ENCODE measurements at places on chromosomes 1 and 21. TPM values are rescaled to one million over a fixed set of nuclear protein-coding genes. Genes with fewer than 3 reads are reported as not detected.

DNA sequence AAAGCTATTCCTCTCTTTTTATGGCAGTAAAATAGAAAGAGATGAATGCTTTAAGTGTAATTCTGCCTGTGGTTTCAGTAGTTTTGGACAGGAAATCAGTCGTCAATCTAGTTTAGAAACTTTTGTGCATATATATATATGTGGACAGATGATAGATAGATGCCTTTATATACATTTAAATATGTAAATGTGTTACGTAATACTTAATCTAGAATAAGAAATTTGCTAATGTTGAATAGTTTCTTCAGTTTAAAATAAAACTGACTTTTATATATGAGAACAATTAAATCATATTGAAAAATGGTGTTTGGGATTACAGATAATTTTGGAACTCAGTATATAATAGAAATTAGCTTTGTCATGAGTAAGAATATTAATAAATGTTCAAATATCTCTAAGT is 1165.7 kb upstream of the NCAM2 start:
- DNase-seq: no peak

BEND5 gene
- total RNA-seq: 6.3 TPM

DNA sequence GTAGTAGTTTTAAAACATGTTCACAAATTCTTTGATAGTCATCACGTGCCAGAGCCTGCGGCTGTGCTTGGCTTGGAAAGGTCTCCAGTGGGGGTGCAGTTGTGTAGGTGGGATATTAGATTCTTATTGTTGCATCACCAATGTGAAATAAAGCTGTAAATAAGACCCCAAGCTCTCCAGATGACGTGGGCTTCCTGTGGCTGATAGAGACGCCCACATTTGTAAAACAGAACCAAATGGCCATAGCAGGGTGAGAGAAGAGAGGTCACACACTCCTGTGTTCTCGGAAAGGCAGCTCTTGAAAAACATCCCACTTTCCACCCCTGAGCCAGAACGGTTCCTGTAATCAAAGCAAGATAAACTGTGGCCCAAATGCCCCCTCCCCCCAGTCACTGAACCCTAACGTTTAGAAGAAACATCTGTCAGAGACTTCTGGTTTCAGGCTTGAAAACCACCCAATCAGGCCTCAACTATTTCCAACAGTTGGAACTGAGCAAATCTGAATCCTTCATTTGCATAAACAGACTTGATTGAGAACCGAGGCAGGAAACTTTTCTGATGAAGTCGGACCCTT is 6.6 kb upstream of the NTPCR start:
- no peak for DNase-seq

GRCh38 chr1:41795205-41795762 is 123.4 kb downstream of the HIVEP3 start:
- DNase-seq: no peak

DNA sequence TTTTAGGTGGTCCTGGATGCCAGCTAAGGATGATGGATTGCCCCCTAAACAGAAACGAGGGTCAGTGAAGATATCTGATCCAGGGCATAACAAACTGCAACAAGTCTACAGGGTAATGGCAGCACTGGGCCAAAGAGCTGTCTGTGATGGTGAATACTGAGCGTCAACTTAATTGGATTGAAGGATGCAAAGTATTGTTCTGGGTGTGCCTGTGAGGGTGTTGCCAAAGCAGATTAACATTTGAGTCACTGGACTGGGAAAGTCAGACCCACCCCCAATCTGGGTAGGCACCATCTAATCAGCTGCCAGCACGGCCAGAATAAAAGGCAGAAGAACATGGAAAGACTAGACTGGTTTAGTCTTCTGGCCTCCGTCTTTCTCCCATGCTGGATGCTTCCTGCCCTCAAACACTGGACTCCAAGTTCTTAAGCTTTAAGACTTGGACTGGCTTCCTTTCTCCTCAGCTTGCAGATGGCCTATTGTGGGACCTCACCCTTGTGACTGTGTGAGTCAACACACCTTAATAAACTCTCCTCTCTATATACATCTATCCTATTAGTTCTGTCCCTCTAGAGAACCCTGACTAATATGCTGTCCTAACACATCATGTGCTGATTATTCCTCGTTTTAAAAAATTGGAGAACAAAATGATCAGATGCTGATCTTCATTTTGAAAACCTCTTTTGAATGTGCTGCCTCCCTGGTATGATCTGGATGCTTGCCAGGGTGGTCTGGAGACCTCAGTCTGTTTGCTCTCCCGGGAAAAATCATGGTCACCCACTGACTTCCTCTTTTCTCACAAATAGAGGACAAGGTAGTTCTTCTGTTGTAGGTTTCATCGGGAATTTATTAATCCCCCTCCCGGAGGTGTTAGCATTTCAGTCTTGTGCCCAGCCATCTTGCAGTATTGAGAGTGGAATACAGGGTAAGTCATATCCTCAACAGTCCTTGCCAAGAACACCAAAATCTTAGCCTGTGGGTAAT is 234.7 kb downstream of the SETD4 start:
- DNase-seq: no peak

DNA sequence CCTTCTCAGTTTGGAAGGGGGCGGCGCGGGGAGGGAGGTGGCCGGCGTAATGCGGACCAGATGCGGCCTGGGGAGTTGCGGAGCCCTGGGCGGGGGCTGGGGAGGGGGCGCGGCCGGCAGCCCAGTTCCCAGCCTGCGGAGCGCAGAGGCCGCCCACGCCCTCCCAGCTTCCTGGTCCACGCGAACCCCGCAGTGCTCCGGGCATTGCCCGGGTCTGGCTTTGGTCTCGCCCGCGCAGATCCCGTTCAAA is 695 bp downstream of the DMBX1 start:
- no peak for DNase-seq

INAVA gene
- total RNA-seq: 3.6 TPM

DNA sequence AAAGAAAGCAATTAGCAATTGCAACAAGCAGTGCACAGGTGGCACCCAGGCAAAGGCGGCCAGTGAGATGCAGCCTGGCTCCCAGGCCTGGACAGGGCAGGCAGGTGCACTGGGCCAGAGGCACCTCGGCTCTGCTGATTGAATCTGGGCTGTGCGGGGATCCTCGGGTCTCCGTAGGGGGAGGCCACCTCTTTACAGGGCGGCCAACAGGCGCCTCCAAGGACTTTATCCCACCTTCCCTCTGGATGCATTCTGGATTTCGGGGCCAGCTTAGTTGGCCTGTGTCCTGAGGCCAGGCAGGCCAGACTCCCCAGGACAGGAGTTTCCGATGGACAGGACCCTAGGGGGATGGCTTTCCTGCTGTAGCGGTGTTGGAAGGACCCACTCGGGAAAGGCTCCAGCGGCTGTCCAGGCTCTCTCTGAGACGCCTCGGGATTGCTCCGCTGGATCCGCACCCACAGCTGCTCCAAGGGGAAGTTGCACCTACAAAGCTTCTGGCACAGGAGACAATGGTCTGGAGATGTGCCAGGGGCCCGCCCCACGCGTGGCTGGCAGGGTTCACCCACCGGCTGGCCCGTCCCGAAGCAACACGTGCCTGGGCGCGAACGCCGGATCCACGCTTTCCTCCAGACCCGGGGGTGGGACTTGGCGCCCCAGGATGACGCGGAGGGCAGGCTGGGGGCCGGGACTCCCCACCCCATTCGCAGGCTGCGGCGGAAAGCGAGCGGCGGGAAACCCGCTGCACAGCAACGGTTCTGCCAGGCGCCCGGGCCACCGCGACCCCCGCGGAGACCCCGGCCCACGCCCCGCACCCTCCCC is 810 bp downstream of the SLC19A1 start:
- DNase-seq: peak; percentile 62

LIN28A gene
- 1.4 TPM for total RNA-seq

DNA sequence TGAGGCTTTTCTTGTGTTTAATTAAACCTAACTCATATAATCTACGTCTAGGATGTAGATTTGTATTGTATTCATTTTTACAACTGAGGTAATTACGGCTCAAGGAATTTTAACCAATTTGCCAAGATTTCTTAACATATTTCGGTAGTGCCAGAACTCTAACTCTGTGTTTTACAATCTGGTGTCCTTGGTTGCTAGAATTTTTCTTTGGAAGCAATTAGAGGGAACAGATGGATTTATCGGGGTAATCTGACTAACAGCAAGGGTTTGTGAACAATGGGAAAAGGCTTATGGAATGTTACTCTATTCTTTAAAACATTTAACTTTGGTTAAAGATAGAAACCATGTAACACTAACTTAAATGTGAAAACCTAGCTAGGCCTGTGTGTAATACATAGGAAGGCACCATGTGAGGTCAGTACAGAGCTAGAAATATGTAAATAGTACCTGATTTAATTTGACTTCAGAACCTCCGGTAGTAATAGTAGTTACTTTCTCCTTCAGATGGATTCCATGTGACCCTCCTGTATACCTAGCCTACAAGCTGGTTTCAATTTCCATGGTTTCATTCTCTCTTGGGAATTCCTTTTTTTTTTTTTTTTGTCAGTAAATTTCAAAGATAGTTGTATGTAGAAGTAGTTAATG is 1.2 kb downstream of the MTF2 start:
- DNase-seq: peak; percentile 61

- peak; percentile 79 for DNase-seq
Observed at GRCh38 chr21:32719085-32719484, 8.7 kb downstream of the SYNJ1 start.

DNA sequence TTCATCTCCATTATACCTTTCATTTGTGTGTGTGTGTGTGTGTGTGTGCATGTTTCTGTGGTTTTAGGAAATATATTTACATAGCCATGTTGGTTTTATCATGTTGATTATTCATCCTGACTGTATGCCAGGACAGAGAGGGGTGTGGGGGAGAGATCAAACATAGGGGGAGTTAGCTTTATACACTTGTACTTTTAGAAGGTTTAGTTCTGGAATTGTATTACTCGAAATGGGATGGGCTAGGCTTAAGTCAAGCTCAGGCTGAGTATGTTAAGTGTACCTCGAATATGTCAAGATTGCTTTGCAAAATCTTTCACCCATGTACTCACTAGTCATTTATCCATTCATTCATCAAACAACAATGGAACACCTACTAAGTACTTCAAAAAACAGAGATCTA is 123.3 kb downstream of the HMCN1 start:
- DNase-seq: peak; percentile 30

DNA sequence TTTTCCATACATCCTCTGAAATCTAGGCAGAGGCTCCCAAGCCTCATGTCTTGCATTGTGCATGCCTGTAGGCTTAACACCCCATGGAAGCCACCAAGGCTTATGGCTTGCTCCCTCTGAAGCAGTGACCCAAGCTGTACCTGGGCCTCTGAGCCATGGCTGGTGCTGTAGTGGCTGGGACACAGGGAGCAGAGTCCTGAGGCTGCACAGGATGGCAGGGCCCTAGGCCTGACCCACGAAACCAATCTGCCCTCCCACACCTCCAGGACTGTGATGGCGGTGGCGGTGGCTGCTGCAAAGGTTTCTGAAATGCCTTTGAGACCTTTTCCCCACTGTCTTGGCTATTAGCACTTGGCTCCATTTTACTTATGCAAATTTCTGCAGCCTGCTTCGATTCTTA is 429.5 kb downstream of the NPHP4 start:
- DNase-seq: no peak

GRCh38 chr1:153357076-153357852 is 390 bp upstream of the S100A9 start:
- DNase-seq: peak; percentile 10

- DNase-seq: no peak
Observed at GRCh38 chr1:23561076-23561812, 1.9 kb upstream of the ID3 start.

DNA sequence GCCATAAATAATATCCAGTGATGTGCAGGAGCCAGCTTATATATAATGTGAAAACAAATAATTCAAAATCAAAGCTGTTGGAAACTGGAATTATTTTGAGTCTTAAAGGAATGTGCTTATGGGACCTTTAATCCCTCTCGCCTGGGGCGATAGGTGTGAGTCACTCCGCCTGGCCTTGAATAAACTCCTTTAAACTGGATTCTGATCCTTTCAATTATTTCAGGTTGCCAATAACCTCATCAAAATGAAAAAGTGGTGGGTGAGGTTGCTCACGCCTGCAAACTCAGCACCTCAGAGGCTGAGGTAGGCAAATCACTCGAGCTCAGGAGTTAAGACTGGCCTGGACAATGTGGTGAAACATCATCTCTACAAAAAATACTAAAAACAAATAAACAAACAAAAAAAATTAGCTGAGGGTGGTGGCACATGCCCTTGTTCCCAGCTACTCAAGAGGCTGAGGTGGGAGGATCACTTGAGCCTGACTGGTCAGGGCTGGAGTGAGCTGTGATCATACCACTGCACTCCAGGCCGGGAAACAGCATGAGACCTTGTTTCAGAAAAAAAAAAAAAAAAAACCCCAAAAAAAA is 11.4 kb upstream of the SLC2A5 start:
- no peak for DNase-seq

DNA sequence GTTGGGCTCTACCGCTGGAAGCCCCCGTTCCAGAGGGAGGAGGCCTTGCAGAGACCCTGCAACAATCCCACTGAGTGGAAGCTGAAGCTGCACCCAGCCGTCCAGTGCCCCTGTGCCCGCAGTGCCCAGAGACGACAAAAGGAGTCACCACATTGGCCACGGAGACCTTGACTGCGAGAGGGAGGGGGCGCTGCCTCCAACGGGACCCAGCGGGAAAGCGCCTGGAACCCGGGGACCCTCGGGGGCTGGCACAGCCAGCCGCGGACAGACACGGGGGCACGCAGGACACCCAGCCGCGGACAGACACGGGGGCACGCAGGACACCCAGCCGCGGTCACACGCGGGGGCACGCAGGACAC is 22.5 kb downstream of the CFAP74 start:
- no peak for DNase-seq

GRCh38 chr1:107698161-107698560 is 266.8 kb downstream of the VAV3 start:
- no peak for DNase-seq

GRCh38 chr1:89890085-89890752 is 69.4 kb downstream of the LRRC8D start:
- peak; percentile 37 for DNase-seq

DNA sequence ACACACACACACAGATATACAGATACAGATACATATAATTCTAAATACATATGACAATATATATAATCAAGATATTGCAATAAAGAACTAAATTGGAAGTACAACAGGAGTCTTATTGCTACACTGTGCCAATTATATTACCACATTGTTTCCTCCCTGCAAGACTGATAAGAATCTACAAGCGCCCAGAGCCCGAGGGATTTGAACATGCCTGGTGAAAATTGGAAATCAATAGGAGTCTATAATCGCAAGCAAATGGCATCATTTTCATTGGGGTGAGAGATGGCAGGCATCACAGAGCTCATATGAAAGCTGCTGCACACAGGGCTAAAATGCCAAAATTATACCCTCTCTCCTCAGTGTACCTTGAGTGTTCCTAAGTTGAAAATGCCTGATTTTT is 152.9 kb upstream of the PTBP2 start:
- no peak for DNase-seq

RGS13 gene
- total RNA-seq: 5.5 TPM

GRCh38 chr21:31335957-31336738 is 7.9 kb downstream of the TIAM1 start:
- DNase-seq: peak; percentile 62

GRCh38 chr1:163561580-163562295 is 240.0 kb downstream of the NUF2 start:
- peak; percentile 21 for DNase-seq

FCGR2B gene
- 16.9 TPM for total RNA-seq

Measured in umbilical cord (tissue), 2 donors.